H7 (cell line): ENCODE measurements at places on chromosomes 1 and 21.
A peak's percentile ranks its signal among the peaks of the same experiment; 100 is the strongest.

GRCh38 chr1:101025283-101025656 is 314 bp downstream of the DPH5 start:
- no peak for DNase-seq

GRCh38 chr21:37208056-37208721 is 58.9 kb downstream of the VPS26C start:
- DNase-seq: no peak

- no peak for DNase-seq
These were observed 38.7 kb downstream of the BCL9 start for GRCh38 chr1:147579934-147580537.

- no peak for DNase-seq
These were observed 18.5 kb downstream of the CDCP2 start for GRCh38 chr1:54134295-54134694.

GRCh38 chr1:93623875-93624274 is 57.8 kb downstream of the BCAR3 start:
- no peak for DNase-seq

DNA sequence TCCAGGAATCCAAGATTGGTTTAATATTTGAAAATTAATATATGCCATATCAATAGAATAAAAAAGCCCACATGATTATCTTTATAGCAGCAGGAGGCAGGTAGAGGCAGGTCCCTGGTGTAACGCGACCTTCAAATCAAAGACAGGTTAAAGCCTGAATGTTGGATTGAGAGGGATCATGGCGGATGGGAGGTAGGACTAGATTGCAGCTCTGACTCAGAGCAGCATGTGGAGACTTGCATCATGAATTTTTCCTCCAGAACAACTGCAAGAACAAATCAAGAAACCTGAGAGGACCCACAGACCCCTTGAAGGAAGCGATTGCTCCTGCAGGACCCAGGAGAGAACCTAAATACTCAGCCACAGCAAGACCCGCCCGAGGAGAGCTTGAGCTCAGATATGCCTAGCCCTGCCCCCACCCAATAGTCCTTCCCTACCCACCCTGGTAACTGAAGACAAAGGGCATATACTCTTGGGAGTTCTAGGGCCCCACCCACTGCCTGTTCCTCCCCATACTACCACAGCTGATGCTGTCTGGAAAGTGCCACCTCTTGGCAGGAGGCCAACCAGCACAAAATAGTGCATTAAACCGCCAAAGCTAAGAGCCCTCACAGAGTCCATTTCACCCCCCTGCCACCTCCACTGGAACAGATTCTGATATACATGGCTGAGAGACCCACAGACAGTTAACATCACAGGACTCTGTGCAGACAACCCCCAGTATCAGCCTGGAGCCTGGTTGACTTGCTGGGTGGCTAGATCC is 19.5 kb downstream of the S100B start:
- no peak for DNase-seq

GRCh38 chr1:192581131-192581927 is 5.8 kb downstream of the RGS1 start:
- DNase-seq: no peak

DNA sequence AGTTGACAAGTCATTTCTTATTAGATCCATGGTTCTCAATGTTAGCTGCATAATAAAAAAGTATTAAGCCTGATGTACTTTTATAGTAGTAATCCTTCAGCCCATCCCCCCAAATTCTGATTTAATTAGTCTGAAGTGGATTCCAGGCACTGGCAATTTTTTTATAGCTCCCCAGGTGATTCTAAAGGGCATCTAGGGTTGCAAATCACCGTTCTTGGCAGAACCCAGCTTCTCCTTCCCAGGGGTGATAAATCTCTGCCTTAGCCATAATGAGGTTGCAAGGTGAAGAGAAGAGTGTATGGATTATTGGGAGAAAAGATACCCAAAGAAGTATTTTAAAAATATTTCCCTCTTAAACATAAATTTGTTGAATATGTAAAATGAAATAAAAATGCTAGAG is 43.0 kb upstream of the RXRG start:
- DNase-seq: no peak

DNA sequence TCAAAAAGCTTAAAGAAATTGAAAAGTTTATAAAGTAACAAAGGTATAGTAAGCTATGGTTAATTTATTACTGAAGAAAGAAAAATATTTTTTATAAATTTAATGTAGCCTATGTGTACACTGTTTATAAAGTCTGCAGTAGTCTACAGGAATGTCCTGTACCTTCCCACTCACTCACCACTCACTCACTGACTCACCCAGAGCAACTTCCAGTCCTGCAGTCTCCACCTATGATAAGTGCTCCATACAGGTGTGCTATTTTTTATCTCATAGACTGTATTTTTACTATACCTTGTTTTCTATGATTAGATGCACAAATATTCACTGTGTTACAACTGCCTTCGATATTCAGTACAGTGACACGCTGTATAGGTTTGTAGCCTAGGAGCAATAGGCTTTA is 106.6 kb downstream of the NR5A2 start:
- no peak for DNase-seq

DNA sequence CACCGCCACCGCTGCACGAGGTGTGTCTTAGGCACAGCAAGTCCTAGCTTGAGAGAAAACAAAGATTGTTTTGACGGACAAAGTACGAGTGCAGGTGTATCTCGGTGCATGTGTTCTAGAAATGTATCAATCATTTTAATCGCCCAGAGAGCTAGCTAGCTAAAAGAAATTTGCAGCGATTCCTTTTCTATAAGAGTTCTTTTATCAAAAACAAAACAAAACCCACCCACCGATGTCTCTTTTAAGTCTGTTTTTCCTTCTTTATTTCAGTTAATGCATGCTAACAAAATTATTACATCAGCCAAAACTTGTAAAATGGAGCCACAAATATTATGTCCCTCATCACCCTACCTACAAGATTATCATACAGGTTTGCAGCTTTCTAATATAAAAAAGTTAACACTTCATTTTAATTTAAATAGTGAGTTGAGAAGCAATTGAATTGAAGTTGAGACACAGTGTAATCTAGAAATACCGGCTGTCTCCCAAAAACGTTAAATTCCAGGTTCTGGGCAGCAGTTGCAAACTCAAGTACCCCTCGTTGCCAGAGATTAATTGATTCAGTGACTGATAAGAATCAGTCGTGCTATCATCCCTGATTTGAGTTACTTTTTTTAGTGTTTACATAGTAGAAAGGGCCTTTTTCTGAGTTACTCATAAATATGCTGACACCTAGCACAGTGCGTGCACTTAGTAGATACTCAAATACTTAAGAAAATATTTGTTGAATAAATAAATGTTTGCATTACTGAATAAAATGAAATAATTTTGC is 1.5 kb upstream of the SYDE2 start:
- no peak for DNase-seq

- no peak for DNase-seq
These were observed 43.7 kb downstream of the ADGRL2 start for GRCh38 chr1:81844477-81844876.

DNA sequence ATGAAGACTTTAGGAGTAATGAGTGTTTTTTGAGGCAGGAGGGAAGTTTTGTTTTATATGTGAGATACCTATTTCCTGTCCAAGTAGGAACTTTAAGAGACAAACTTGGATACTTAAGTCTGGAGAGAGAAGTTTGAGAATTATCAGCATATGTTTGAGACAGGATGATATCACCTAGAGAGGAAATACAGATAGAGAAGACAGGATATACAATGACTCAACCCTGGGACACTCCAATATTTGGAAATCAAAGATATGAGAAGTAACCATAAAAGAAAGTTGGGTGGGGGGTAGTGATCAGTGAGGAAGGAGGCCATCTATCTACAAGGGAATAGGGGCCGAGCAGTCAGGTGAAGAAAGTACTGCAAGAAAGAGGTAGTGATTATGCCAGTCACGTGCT is 6.5 kb downstream of the LCE7A start:
- no peak for DNase-seq

DNA sequence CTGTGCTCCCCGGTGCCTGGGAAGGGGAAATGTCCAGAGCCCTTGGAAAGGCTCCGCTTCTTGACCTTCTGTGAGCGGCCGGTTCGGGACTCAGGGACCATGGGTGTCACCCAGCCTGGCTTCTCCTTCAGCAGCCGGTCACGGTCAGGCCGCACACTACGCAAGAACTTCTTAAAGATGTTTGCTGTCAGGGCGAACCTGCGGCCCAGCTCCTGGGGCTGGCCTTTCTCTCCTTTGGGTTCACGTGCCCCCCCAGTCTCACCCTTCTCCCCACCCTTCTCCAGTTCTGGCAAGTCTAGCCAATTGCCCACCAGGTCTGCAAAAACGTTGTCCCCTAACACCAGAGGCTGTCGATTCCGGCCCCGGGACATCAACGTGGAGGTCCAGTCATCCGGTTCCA is 12.1 kb downstream of the INKA2 start:
- peak; percentile 14 for DNase-seq

DNA sequence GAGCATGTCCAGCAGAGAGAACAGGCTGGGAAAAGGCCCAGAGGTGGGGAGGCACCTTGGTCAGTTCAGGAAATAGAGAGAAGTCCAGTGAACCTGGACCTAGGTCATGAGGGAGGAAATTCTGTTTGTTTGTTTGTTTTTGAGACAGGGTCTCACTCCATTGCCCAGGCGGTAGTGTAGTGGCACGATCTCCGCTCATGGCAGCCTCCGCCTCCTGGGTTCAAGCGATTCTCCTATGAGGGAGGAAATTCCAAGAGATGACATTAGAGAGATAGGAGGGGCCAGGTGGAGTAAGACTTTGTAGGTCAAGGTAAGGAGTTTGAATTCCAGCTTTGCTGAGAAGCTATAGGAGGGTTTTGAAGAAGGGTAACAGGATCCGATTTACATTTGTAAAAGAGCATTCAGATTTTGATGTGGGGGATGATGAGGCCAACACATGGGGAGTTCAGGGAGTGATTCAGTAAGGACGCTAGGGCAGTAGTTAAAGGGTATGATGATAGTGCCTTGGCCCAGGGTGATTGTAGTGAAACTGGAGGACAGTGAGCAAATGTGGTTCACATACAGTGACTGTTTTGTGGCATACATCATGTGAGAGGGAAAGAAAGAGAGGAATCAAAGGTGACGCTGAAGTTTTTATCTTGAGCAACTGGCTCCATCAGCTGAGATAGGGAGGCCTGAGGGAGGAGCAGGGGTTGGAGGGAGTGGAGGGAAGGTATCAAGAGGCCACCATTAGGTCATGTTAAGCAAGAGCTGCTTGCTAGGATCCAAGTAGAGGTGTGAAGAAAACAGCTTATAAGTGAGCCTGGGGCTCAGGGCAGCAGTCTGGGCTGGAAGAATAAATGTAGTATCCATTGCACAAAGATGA is 8.3 kb upstream of the TRABD2B start:
- DNase-seq: peak; percentile 47

DNA sequence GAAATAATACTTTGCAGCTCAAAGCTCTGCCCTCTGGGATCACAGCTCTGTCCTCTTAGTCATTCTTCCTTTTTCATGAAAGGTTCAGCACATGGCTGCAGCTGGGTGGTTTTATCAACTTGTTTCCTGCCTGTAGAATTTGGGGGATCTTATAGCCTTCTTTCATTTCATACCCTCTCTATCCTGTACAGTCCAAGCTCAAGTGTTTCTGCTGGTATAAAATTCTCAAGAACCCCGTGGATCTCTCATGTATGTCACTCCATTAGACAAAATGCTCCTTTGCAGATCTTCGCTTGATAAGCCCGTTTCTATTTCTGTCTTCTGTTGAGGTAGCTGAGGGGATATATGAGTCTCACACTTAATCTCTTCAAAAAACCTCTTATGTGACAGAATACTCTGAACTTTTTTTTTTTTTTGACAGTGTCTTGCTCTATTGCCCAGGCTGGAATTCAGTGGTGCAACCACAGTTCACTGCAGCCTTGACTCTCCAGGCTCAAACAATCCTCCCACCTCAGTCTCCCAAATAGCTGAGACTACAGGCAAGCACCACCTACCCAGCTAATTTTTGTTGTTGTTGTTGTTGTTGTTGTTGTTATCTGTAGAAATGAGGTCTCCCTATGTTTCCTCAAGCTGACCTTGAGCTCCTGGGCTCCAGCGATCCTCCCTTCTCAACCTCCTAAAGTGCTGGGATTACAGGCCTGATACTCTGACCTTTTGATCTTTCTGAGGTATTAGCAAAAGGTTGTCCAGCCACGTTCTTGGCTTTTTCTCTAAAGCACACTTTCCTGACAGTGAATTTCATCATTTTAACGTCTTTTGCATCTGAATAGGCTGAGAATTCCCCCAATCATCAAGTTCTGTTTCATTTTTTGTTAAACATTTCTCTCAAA is 24.6 kb upstream of the COL9A2 start:
- no peak for DNase-seq

- DNase-seq: no peak
These were observed 94.4 kb downstream of the SLC45A1 start for GRCh38 chr1:8412183-8412831.

DNA sequence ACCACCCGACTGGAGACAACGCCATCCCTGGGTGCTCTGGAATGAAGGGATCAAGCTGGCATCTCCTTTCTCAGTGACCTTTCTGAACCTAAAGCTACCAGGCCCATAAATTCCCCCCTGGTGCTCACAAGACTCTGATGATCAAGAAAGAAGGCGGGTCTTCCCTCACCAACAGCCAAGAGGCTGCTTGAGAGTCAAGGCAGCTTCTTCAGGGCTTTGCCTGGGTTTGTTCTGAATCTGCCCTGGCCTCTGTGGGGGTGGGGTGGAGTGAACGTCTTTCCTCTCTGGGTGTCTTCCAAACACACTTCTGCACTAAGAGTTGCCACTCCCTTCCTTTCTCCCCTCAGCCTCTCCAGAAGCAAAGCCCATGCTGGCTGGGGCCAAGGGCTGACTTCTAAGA is 36.1 kb downstream of the CD247 start:
- DNase-seq: no peak

DNA sequence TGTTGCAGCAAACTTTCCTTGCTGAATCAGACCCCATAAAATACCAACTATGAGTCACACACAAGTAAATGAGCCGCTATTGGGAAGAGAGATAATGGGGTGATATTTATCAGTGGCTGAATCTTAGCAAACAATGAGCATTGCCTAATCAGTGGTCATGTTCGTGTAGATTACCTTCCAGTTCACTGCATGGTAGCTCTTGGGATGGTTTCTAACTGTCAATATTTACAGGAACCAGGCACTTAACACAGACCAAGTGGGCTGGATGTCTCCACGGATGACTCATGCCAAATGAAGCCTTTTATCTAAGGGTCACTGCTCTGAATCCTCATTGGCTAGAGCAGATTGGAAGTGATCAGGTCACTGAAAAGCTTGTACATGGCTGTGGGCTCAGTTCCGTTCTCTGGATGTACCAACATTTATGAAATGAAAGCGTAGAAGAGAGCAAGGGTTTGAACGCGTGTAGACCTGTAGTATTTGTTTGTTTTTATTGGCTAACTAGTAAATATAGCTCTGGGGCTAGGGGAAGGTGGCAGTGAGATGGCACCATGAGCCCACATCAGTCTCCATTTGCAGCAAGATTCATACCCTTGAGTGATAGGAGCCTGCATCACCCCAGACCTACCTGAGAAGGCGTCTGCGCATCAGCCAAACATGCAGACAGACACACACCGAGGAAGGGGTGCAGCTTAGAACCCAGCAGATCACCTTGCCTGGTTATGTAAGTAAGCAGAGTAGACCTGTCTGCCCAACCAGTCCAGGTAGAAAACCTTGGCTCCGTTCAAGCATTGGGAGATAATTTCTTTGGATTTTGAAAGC is 153.3 kb downstream of the TOMM20 start:
- no peak for DNase-seq
